CD4-positive, CD25-positive, alpha-beta regulatory T cell (primary cell): ENCODE measurements at places on chromosomes 5 and 9. TPM values are rescaled to one million over a fixed set of nuclear protein-coding genes. Genes with fewer than 3 reads are reported as not detected.

The ANKRD33B gene
- 6.6 TPM for total RNA-seq

The PRLR gene
- total RNA-seq, result not detected

The PCDHA2 gene
- not detected for total RNA-seq

- no peaks in the 10 kb centered on the region for H3K27me3 ChIP-seq
- no peak overlapping the region for H3K27ac ChIP-seq
- H3K36me3 ChIP-seq, result no peaks in the 10 kb centered on the region
- H3K4me1 ChIP-seq, result no peaks in the 10 kb centered on the region
- H3K4me3 ChIP-seq, result no peak overlapping the region
These were observed 216.3 kb downstream of the TTLL11 start for GRCh38 chr9:121876658-121877271.

GRCh38 chr9:131432050-131432449 lies 38.2 kb downstream of the PRRC2B start:
- DNase-seq, result no peak
- no peaks in the 10 kb centered on the region for H3K27me3 ChIP-seq
- H3K27ac ChIP-seq, result no peak overlapping the region
- peaks cover 45% of the 10 kb centered on the region for H3K36me3 ChIP-seq
- H3K4me3 ChIP-seq, result no peak overlapping the region

DNA sequence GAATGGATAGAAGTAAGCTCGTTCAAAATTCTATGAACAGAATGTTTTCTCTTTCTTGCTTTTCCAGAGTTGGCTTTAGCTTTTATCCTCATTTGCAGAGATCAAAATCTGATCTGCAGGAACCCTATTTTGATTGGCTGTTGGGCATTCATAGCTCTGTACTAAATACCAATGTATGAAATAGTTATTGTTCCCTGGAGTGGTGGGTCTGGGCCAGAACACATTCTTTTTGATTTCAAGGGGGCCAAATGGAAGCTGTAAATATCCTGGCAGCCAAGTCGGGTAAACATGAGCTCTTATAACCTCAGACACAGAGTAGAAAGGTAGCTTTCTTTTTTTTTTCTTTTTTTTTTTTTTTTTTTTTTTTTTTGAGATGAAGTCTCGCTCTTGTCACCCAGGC lies 241.5 kb downstream of the PDZD2 start:
- no peaks in the 10 kb centered on the region for H3K4me1 ChIP-seq
- H3K27ac ChIP-seq, result no peak overlapping the region
- H3K36me3 ChIP-seq, result no peaks in the 10 kb centered on the region
- no peak for DNase-seq
- no peak overlapping the region for H3K4me3 ChIP-seq
